Ammon's horn (tissue), 1 donor: ENCODE measurements at places on chromosomes 3 and 15.

GRCh38 chr3:57158813-57159738, 6.1 kb downstream of the IL17RD start:
- DNase-seq = no peak

- DNase-seq = peak; percentile 53
Observed at GRCh38 chr15:26070095-26070532, 207.0 kb upstream of the ATP10A start.

- no peak for DNase-seq
Observed at GRCh38 chr3:197507081-197507480, 48.7 kb downstream of the BDH1 start.

DNA sequence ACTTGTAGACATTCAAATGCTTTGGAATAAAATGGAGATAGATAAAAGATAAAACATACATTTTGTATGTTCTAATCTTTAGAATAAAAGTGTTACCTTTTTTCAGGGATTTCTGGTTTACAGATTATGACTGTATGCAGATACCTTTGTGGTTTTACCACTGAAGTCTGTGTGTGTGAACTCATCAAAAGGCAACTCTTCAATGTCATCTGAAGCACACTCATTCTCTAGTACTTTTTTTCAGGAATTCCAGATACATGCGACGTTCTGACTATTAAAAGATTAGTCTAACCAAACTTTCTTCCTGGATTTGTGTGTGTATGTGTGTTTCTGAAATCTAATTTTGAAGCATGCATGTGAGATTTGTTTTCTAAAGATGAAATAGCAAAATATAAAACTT, 188.6 kb downstream of the NLGN1 start:
- DNase-seq = no peak

GRCh38 chr15:98834976-98835375, 172.6 kb downstream of the PGPEP1L start:
- DNase-seq = no peak

DNA sequence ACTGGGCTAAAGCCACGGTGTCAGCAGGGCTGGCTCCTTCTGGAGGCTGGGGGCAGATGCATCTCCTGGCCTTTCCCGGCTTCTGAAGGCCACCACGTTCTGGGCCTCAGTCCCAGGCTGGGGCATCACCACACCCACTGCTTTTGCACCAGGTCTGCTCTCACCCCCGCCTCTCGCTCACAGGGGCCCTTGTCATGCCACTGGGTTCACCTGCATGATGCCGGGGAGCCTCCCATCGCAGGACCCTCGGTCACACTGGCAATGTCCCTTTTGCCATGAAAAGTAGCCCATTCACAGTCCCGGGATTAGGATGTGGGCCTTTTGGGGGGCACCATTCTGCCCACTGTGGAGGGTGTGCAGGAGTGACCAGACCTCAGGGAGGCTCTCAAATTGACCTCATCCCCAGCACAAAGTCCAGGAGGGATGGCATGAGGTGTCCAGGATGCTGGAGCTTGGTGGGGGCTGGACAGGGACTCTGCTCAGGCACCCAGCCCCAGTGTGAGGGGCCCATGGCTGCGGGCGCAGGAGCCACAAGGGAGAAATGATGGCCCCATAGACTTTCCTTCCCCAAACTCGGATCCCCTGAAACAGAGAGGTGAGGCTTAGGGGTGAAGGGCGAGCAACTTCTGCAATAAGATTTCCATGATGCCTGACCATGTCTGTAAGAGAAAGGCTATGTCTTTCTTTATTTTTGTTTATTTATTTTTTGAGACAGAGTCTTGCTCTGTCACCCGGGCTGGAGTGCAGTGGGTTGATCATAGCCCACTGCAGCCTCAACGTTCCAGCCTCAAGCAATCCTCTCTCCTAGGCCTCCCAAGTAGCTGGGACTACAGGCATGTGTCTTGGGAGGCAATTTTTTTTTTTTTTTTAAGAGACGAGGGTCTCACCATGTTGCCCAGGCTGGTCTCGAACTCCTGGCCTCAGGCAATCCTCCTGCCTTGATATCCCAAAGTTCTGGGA, 189.1 kb downstream of the GOLGA6L6 start:
- DNase-seq = peak; percentile 11
